ENCODE measurements at places on chromosomes 6 and 20. TPM values are rescaled to one million over a fixed set of nuclear protein-coding genes. Genes with fewer than 3 reads are reported as not detected.

DNA sequence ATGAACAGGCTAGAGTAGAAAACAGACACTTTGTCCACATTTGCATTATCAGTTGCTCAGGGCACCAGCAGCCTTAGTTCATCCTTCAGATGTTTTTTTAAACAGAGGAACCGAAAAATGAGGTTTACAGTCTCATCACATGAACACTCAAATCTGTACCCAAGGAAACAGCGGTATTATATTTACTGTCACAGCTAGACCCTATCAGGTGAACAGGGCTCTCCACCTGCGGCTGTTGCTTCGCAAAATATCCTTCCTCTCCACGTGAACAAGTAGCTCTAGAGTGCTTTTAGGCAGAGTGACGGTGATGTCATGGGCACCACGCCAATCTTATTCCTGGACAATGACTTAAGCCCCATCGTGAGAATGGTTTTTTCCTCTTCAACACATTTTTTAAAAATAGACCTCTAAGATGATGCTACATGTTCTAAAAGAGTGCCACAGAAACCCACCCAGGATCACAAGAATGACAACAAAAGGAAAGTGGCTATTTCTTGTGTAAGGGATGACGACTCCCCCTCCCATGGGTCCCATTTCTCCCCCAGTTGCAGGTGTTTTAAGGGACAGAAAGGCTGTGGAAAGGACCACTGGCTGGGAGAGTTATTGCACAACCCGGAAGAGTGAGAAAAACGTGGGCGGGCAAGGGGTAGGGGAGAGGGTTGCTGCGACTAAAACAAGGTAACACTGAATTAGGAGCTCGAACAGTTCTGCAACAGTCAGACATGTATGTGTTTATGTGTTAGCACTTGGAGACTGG, 77.7 kb downstream of the EFHC1 start:
- peak; percentile 95 for DNase-seq

GRCh38 chr6:109372130-109372529, 10.1 kb downstream of the CD164 start:
- no peak for DNase-seq

GRCh38 chr6:14981960-14982359, 263.9 kb upstream of the JARID2 start:
- DNase-seq: no peak

DNA sequence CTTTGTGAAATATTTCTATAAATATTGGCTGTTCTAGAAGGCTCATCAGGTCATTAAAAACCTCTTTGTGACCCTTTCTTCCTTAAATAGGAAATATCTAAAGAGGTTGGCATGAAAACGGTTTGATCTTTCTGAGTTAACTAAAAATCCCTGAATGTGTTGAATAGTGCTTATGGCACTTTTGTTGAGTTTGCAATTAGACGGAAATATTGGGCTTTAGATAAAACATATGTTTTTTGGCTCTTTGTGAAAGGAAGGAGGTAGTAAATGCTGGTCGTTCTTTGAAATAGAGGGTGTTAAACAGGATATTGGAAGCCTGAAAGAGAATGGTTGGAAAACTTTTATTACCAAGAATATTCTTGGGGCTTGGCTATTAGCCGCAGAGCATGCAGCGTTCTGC, 163.0 kb downstream of the ARID1B start:
- DNase-seq: no peak

GRCh38 chr6:115677198-115677597, 383.5 kb downstream of the FRK start:
- DNase-seq: no peak

DNA sequence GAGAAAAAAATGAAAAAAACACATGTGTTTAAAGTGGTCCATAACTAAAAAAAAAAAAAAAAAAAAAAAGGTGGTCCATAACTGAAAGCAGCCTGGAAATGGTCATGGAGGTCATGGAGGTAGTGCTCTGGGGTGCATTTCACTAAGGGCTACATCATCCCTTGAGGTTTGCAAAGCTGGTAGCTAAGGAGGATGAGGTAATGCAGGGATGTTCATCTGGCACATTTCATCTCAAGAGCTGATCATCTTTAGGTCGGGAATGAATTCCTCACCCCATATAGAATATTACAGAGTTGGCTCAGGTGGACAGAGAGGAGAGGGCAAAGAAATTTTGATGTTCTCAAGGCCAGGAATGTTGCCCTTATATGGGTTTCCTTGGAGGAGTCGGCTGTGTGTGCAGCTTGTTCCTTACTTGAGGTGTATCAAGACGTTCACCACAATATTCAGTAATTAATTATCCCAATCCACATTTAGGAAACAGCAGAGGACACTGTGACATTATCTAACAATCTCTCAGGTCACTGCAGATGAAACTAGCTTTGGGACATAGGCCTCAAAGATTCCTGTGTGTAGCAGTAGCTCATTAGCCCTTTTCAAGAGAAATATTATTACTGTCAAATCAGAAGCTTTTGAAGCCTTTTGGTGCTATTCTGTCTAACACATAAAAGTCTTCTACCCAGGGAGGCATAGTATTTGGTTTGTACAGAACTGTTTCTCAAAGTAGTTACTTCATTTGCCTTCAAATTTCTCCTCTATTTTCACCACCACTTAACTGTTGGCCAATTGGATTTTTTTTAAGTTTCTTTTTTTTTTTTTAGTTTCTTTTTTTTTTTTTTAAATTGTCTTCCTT, 46.8 kb downstream of the CYP24A1 start:
- DNase-seq: no peak

DNA sequence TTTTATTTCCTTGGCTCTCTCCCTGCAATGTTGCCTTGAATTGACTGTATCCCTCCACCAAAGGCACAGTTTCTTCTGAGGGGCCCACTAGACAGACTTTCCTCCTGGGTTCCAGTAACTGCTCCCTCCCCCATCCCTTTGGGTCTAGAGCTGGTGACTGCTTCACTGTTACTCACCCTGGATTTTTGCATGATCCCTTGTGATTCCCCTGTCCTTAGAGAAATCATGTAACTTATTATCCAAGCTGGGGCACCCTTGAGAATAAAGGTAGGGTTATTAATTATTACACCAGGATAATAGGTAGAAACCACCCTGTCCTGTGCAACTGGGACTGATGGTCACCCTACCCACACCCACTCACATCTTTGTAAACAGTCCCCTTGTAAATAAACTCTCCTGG, 67.5 kb upstream of the FYN start:
- DNase-seq: no peak

GRCh38 chr6:104986625-104987024, 29.7 kb downstream of the LIN28B start:
- no peak for DNase-seq

DNA sequence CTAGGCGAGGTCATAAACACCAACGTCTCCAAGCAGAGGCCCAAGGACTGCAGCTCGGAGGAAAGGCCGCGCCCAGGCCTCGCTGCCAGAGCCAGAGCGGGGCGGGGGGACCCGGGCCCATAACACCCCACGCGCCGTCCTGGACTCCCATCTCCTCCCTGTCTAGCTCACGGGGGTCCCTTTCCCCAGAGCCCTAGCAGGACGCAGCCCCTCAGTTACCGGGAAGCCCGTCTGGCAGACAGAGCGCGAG, 44.9 kb downstream of the MDFI start:
- no peak for DNase-seq

GRCh38 chr20:49230561-49231133, 11.4 kb downstream of the DDX27 start:
- DNase-seq: no peak

The LYRM2 gene
- 23.6 TPM for total RNA-seq

The WFDC2 gene
- total RNA-seq: not detected

The RGS17 gene
- total RNA-seq: not detected

The PRPH2 gene
- not detected for total RNA-seq

The PTK7 gene
- total RNA-seq: 6.2 TPM

Measured in GM12878 (cell line).